ENCODE measurements at places on chromosomes 3 and 15.

DNA sequence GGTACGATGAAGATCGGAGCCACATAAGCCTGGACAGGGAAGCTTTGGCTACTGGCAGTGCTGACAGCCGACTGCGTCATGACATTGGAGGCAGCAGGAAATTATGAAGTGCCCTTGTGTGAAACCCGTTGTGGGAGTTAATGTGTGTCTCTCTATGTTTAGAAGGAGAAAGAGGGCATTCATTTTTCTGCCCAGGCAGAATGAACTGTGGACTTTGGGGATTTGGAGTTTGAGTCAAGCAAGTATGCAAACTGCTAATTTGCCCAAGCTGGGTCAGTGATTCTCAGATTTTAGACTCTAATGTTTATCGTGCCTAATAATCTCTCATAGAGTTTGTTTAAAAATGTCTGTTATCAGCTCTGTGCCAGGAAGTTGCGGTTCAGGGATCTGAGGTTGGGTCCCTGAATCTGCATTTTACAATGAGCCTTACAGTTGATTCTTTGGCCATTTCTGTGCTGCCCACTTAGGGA, 5.6 kb downstream of the CTXND1 start:
- no peak for DNase-seq

DNA sequence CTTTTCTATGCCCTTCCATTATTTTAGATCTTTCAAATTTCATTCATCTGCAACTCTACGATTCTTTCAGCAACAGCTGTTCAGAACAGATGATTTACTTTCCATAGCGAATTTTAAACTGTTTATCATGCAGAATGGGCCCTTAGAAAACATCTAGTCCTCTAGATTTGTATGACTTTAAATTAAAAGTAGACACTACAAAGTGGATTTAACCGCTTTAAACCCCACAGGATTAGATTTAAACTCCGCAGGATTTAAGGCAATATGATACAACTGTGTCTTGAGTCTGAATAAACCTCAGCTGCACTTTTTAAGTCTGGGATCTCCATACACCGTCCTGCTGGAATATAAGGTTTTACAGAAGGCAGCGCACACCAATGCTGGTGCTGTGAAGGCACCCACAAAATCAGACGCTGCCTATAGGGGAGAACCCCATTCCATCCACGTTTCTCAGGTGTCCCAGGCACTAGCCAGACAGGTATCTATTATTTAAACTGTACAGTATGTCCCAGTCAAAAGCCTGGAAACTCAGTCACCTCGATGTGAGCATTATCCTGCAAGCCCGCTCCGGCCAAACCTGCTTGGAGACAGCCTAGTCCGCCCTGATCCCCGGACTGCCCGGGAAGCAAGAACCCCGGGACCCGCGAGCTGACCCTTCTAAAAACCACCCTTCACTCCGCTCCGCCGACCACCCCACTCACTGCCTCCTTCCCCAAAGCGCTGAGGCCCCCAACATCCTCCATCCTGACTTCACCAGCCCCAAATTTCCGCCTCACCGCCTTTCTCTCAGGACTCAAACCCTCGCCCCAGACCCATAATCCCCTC, 768 bp downstream of the ANO10 start:
- DNase-seq = no peak

- DNase-seq = no peak
Observed at GRCh38 chr3:51715231-51715976, 8.5 kb downstream of the GRM2 start.

DNA sequence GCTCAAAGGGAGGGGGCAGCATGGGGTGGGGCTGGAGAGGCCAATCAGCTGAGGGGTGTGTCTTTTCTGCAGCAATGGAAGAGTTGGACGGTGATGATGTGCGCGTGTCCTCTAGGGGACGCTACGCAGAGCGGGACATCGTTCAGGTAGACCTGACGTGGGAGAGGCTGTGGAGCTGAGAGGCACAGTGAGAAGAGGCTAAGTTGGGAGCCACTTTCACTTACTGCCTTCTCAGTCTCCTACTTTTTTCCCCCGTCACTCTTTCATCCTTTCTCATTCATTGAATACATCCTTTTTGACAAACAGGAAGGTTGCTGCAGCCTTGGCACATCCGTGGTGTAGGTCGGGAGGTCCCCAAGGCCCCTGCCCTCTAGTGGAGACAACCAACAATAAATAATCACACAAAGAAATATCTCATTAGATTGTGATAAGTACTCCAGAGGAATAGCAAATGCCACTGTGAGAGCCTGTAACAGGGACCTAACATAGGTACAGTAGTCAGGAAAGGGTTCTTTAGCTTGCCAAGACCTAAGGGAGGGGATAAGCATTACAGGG, 4.4 kb upstream of the BRPF1 start:
- peak; percentile 67 for DNase-seq

DNA sequence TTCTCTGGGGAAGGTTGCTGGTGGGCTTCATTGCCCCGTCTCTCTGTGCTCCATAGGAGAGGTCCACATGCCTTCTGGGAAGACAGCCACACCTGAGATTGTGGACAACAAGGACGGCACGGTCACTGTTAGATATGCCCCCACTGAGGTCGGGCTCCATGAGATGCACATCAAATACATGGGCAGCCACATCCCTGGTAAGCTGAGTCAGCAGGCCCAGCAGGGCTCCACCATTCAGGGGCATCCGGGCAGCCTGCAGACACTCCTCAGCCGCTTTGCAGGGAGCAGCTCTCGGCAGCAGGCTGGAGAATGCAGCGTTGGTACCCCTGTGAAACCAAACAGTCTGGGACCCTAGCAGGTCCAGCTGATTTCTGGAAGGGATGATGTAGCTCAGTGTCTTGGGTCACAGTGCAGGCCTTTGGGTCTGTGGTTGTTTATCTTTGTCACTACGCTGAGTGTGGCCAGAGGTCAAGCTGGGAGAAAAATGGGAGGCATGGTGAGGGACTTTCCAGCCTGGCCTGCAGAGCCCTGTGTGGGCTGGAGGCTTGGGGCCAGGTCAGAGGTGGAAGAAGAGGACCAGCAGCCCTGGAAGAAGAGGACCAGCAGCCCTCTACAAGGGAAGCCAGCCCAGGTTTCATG, 67.2 kb downstream of the DNASE1L3 start:
- no peak for DNase-seq

DNA sequence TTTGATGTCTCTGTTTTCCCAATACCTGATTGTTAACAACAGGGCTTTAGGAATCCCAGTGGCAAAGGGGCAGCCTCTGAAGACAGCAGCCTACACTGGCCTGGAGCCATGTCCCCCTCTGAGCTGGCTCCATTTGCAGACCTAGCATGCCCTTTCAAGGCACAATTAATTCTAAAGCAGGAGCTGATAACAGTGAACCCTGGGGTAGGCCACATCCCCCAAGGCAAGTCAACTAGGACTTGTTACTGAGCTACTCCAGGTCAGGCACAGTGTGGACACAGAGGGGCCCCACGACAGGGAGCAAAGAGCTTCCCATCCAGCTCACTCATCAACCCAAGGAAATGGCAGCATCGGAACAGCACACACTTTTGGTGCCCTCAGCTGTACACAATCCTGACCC, 51.9 kb downstream of the SPSB4 start:
- no peak for DNase-seq

DNA sequence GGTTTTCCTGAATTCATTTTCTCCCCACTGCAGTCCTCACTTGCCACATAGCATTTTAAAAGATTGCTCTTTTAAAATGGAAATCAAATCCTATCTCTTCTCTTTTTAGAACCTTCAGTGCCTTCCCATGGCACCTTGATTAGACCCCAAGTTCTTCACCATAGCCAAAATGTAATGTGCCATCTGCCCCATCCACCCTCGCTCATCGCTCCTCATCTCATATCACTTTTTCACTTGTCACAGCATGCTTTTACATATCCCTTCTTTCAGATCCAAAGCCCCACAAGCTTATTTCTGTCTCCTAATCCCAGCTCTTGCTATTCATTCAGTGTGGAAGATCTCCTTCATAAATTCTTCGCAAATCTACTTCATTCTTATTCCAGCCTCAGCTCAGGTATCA, 161.7 kb downstream of the CD47 start:
- DNase-seq = no peak

GRCh38 chr15:49200347-49200746, 30.3 kb downstream of the GALK2 start:
- DNase-seq = no peak

GRCh38 chr3:129554356-129555152, 11.6 kb downstream of the H1-8 start:
- DNase-seq = no peak

All from activated CD4-positive, alpha-beta T cell treated with anti-CD3 and anti-CD28 coated beads, Interleukin-10, Interleukin-2, amounts not matched to agents 100 ng/mL and 50 ng/mL, durations not matched to agents 16 hours and 8 hours (primary cell).